NCI-H1417 (cell line): ENCODE measurements at places on chromosomes 16 and 17.

DNA sequence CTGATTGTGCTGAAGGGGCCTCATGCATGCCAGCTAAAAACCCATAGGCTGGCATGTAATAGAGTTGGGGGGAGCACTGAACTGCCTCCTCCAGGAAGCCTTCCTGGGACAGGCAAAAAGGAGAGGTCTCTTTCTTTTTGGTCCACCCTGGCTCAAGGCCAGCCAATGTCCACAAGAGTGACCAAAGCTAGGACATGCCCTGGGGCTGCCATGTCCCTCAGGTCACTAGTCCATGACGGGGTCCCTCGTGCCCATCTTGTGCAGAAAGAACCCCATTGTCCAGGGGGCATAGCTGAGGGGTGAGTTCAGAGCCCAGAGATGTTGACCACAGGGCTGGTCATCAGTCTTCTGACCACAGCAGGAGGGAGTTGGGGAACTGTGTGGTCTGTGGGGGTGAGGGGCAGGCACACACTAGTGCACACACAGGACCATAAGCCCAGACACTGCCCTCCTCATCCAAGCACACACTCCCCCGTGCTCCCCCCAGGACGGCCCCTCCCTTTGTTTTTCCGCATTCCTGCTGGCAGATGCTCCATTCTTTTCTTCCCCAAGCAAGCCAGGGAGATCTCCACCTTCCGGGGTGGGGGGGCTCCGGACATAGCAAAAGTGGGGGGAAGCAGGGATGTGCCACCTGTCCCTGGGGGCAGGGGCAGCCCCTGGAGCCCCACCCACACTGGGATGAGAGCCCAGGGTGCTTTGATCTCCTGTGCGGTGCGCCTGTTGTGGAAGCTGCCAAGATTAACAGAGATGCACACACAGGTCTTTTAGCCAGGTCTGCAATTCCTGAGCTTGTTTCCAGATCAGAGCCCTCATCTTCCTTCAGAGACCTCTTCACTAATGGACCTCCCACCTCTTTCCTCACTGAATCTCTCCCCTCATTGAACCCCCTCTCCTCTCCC lies 25.2 kb upstream of the PHB1 start:
- no peak for DNase-seq

DNA sequence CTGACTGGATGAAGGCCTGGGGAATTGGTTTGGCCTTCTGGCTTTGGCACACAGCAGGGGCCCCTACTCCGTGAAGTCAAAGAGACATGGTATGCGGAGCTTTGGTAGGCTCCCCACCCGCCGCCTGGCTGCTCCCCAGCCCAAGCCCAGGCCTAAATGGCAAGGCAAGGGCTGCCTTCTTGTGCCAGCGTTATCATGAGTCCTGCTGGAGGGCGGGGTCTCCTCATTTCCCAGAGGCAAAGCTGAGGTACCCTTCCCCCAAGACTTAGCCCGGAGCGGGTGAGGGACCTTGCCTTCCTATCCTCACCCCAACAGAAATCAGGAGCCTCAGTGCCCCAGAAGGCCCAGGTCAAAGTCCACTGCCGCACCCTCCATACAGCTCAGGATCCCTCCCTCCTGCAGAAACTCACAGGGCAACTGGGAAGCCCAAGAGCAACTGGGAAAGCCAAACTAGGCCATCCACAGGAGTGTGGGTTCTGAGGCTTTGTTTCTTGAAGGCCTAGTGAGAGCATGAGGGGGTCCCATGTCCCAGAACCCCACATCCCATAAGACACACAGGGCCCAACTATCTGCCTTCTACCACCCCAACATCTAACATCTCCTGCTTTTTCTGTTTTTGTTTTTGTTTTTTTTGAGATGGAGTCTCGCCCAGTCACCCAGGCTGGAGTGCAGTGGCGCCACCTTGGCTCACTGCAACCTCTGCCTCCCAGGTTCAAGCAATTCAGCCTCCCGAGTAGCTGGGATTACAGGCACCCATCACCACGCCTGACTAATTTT lies 9.3 kb downstream of the PGAP3 start:
- DNase-seq = no peak

DNA sequence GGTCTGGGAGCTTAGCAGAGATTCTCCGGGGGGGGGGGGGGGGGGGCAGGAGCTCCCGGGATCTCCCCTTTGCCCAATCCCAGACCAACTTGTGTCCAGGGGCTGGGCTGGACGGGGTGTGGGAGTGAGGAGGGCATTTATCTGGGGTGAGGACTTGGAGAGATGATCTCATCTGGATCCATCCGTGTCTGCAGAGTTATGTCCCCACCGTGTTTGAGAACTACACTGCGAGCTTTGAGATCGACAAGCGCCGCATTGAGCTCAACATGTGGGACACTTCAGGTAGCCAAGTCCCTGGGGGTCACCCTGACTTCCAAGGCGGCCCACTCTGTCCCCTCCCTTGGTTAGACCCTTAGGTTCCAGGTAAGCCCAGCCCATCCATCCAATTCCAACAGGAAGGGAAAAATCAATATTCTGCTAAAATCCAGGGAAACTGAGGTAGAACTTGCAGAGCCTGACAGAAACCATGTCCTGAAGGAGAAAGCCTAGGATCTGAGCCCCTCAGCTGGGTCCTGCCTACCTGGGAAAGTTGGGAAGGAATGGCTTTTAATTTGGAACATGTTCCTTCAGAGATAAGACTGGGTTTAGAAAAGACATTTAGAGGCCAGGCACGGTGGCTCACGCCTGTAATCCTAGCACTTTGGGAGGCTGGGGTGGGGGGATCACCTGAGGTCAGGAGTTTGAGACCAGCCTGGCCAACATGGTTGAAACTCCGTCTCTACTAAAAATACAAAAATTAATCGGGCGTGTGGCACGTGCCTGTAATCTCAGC lies 921 bp downstream of the RND2 start:
- DNase-seq = no peak

GRCh38 chr17:83136156-83136555 lies 56.7 kb downstream of the METRNL start:
- DNase-seq = no peak

DNA sequence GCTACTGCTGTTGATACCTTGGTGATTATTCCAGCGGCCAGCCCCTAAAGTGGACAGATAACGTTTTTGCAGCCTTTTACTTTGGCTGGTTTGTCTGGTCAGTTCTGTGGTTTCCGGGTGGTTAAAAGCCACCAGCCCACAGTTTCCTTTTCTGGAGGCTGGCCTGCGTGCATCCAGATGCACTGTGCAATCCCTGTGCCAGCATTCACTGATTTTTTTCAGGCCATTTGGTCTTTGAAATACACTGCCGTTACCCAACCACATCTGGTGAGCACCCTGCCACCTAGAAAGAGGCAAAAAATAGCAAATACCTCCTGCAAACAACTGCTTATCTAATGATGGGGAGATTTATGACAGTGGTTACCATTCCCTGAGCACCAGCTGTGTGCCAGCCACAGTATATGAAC lies 797 bp downstream of the NUDT7 start:
- DNase-seq = peak; percentile 46

DNA sequence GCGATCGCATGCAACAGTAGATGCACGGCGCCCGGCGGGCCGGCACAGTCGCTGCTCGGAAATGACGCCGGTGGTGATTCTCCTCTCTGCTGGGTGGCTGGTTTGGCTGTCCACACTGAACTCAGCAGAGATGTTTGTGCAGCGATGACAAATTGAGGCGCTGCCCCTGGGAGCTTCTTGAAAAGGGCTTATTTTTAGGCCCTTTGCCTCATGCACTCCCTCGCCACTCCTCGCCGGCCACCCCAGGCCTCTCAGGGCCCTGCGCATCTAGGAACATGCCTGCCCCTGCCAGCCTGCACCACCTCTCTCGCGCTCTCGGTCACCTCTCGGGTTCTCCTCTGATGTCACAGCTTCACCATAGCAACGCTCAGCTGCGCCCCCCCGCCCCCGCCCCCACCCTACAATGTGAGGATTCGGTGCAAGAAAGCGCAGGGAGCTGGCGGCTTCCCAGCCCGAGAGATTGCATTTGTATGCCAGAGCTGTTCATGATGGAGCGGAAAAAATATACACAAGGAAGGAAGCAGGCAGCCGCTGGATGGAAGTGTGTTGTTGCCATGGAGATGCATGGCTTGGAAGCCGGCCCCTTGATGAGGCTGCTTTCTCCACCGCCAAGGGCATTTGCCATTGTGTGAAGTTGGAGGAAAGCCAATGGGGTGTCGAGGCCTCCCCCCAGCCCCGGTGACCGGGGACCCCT lies 81.3 kb upstream of the PLCG2 start:
- DNase-seq = no peak

DNA sequence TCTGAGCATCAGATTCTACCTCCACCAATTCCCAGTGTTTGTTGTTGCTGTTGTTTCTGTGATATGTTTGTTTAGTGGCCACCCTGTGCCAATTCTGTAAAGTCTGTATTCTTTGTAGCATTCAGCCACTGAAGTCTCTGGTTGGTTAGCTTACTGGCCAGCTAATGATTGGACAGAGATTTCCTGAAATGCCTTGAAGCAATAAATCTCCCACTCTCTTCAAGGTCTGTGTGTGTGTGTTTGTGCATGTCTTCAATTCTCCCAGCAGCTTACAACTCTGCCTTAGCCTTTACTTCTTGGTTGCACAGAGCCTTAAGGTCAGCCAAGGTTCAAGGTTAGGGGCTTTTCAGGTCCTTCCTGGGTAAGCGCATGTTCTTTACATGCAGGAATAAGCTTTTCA lies 38.2 kb downstream of the PRPSAP2 start:
- no peak for DNase-seq

- no peak for DNase-seq
Observed at GRCh38 chr17:50699410-50699809, 8.3 kb downstream of the ANKRD40 start.

GRCh38 chr17:50266384-50267073 lies 7.7 kb upstream of the TMEM92 start:
- no peak for DNase-seq

GRCh38 chr16:84553873-84554399 lies 49.5 kb upstream of the MEAK7 start:
- DNase-seq = no peak

- DNase-seq = no peak
Observed at GRCh38 chr17:66909804-66910373, 54.6 kb upstream of the CACNG4 start.

- DNase-seq = no peak
Observed at GRCh38 chr16:4688674-4689045, 4.7 kb upstream of the NUDT16L1 start.

- no peak for DNase-seq
Observed at GRCh38 chr17:63274146-63274545, 172.0 kb downstream of the CYB561 start.

- no peak for DNase-seq
Observed at GRCh38 chr16:52805559-52806168, 247.0 kb downstream of the CHD9NB start.

GRCh38 chr16:88536971-88537751 lies 33.0 kb upstream of the ZC3H18 start:
- DNase-seq = no peak

DNA sequence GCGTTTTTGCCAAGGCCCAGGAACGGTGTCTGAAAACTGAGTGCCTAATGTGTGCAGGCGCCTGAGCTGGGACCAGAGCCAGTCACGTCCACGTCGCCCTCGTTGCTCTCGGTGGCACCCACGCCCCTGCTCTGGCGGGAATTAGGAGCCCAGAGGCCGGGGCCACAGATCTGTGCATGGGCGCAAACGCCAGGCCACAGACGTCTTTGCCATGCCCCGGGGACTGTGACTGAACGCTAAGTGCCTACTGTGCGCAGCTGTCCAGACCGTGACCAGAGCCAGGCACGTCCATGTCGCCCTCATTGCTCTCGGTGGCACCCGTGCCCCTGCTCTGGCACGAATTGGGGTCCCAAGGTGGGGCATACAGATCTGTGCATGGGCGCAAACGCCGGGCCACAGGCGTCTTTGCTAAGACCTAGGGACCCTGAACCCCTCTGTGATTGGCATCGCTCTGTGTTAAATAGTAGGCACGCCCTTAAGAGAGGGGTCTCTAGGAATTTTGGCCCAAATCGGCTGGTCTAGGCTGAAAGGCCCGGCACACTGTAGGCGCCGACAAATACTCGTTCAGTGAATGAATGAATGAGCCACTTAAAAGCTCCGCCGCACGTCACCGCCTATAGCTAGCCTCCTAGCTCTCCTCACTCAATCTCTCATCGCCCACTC lies 827 bp upstream of the UBALD1 start:
- no peak for DNase-seq

DNA sequence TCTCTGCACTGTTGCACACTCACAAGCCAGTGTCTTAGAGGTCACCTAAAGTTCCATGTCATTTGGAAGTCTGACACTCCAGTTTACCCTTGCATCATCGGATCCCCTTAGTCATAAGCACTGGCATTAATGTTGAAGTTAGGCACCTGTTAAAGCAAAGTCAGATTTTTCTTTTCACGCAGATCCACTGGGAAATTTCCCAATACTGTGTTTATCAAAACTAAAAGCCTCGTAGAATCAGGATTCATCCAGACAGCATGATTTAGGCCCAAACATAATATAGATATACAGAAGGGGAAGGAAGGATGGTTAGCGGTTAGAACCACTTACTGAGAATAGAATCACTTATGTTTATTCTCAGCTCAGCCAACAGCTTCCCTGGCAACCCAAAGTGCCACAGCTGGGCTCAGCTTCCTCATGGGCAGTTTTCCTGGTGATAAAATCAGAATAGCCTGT lies 30.1 kb upstream of the HAPSTR1 start:
- DNase-seq = no peak

DNA sequence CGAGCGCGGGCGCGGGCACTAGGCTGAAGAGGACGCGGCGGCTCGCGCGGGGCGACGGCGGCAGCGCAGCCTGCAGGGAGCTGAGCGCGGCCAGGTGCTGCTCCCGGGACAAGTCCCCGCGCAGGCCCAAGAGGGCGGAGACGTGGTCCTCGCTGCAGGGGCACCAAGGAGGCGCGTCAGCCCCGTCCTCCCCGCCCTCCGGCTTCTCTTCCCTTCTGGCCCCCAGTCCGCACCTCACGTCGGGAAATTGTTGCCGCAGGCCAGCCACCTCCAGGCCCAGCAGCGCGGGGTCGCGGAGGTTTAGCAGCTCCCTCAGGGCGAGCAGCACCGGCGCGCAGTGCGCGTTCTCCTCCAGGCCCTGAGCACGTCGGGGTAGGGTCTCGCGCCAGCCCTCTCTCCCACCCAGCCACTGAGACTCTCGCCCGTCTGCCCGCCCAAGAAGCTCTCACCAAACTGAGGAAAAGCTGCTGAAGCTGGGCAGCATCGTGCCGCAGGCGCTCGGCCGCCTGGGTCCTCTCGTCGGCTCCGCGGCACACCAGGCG lies 761 bp upstream of the MATCAP1 start:
- DNase-seq = peak; percentile 85

DNA sequence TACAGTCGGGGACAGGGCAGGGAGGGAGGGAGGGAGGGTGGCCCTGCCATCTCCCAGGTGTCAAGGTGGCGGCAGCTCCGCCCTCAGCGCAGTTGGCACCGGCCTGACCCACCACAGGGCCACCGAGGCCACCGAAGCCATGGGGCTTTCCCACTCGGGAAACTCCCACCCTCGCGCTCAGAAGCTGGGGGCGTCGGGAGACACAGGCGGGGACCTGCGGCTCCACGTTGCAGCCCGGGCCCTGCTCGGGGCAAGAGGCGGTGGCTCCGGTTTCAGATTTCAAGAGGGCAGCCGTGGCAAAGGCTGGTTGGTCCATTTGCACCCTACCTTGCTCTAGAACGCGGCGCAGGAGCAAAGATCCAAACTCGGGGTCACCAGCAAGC lies 544 bp downstream of the CYB561 start:
- DNase-seq = peak; percentile 63

- no peak for DNase-seq
Observed at GRCh38 chr16:50035468-50035992, 10.5 kb downstream of the CNEP1R1 start.
